ENCODE measurements at places on chromosomes 3 and 15.

DNA sequence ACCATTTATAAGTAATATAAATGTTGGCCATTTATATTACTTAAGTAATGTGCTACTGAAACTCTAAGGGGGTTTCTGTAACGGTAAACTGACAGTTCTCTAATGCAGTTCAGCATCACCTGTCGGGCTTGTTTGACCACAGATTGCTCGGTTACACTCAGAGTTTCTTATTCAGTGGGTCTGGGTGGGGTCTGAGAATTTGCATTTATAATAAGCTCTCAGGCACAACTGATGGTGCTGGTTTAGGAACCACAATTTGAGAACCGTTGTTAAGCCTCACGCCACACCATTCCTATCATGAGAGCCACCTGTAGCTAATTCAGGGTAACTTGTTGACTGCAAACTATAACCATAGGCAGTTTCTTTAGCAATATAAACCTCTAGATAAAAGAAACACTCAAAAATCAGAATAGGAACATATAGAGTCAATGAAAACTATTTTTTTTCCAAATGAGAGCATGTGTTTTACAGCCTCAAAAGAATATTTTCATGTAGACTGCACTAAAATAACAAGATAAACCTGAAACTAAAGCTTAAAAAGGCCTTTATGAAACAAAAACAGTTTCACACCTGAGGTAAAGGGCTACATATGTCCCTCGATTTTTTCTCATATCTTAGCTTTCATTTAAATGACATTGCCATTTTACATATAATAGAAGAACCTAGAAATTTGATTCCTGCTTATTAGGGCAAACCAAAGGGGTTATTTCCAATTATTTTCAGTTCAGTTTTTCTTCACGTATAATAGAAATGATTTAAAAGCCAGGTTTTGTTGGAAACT, 604.8 kb downstream of the UNC13C start:
- no peak for DNase-seq

- DNase-seq: no peak
Measured at GRCh38 chr15:70609889-70610288, 153.5 kb downstream of the UACA start.

DNA sequence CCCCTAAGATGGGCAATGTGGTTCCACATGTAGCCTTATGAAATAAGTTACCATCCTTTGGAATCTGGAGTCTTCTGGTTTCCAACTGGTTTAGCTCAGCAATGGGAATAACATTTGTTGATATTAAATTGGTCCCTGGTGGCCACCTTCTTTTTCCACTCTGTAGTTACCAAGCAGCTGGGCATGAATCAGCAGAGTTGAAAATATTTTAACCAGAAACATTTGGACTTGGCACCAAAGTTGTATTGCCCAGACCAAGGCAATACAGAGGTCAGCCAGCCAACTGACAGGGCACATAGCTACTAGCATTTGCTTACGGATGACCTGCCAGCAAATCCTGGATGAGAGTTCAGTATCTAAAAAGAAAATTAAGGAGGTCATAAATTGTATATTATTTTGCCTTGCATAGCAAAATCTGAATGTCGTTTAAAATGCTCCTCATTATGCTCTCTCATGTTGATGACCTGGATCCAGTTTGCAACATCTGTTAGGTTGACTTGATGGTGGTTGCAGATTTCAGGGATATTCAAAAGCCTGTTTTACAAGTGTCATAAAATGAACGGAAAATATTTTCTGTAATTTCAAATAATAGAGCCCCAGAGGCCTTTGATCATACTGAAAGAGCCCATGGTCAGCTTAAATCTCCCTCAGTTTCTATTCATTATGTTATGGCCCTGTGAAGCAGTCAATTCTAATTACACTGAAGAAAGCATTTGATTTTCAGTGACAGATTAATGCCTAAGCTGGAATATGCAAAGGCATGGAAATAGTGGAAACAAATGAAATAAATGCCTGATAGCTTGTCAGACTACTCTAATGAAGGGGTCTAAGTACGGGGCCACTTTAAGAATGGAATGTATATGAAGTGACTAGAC, 54.6 kb downstream of the PPM1L start:
- DNase-seq: no peak

DNA sequence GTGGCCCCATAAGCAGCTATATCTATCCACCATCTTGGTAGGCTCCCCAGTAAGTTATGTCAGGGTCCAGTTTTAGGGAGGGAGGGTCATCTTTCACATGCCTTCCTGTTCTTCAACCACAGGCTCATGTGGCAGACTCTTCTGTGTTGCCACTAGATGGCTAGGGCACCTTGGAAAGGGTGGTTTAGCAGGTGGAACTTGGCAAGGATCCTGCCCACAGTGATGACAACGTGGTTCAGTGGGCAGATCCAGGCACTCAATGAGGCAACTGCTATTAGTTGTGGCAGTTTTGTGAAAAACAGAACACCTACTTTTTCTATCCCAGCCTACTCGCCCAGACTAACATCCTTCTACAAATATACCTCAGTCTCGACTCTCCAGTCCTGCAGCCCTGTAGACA, 7.2 kb upstream of the RBP1 start:
- DNase-seq: no peak

GRCh38 chr3:184160456-184160855, 5.3 kb downstream of the DVL3 start:
- no peak for DNase-seq

- DNase-seq: peak; percentile 47
Measured at GRCh38 chr3:39000008-39000450, 51.7 kb downstream of the SCN11A start.

DNA sequence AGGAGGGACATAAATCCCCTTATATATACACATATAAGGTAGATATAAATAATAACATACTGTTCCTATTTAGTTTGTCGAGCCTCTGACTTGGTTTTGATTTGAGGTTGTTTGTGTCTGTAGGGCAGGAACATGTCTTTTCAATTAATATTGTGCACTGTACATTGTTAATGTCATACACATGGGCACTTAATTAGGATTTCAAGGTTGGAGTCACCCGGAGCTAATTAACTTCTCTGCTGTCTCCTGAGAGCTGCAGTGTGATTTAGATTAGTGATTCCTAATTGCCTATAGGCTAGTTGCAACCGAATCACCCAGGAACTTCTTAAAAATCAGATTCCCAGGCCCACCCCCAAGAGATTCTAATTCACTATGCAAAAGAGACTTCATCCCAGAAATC, 50.4 kb upstream of the FILIP1L start:
- DNase-seq: no peak

DNA sequence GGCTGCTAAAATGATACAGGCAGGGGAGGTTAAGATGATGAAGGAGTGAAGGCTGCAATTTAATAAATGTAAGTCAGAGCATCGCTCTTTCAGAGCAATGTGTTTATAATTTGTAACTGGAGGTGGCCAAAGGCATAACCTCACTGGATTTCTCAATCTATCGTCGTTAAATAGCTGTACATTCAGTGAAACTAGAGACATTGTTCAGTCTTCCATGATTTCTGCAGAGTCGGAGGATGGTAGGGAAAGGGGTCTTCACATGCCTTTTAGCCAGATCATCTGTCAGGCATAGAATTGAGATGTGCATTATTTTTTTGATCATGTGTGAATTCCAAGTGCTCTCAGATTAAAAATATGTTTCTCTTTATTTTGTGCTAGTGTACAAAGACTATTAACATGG, 315.4 kb downstream of the OXSM start:
- no peak for DNase-seq

- no peak for DNase-seq
Measured at GRCh38 chr3:134351427-134351826, 22.8 kb downstream of the AMOTL2 start.

- DNase-seq: no peak
Measured at GRCh38 chr3:127802606-127803005, 19.7 kb downstream of the MGLL start.

- no peak for DNase-seq
Measured at GRCh38 chr15:71396536-71397125, 281.4 kb downstream of the THSD4 start.

GRCh38 chr15:61910839-61911369, 149.3 kb downstream of the VPS13C start:
- DNase-seq: no peak

DNA sequence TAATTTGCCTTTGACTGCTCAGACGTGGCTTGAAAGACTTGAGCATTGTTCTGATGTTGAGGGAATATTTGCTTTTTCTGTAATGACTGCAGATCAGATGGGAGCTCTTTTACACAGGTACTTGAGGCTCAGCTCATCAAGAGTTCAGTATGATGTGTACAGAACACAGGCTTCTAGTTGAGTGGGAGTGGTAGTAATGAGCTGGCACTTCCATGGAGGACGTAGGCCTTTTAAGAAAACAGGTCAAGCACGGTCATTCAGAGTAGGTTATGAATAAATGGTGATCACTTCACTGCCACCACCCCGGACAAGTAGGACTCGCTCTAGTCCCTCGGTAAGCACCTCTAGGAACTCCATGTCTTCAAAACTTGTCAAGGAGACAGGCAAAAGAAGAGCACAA, 8.8 kb downstream of the EMC4 start:
- DNase-seq: no peak

DNA sequence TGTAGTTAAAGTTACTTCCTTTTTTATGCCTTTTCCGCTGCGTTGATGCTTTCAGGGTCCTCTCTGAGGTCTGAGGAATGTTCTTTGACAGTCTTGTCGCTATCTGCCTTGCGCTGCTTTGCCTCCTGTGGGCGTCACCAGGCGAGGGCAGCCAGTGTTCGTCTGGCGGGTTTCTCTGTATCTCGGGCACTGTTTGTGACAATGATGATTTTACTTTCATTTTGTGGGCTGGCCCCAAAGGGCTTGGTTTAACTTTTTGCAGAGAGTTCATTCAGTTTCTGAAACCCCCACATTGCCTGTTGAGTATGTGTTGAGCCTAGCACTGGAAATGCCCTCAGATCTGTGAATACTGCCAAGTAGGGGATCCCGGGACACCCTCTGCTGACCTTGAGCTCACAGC, 24.6 kb upstream of the SACM1L start:
- no peak for DNase-seq

GRCh38 chr15:63212050-63213004, 22.9 kb downstream of the RAB8B start:
- no peak for DNase-seq

DNA sequence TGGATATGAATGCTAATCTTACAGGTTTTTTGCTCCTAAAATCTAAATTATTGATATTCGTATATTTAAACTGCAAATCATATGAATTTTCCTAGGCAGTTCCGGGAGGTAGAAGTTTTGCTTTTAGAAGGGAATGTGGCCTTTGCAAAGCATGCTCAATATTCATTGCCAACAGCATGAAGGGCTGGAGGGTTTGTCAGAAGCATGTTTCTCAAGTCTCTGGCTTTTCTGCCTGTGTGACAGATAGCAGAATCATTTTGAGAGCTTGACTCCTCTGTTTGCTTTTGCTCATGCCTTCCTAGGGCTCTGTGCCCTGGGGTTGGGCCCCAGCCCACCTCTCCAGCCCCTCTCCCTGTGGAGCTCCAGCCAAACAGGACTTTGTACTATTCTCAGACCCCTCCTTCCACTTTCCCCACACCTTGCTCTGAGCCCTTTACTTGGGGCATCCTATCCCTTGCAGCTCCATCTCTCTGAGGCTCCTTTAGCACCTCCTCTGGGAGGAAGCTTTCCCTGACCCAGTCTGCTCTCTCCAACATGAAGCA, 91.3 kb downstream of the ARNT2 start:
- DNase-seq: no peak

DNA sequence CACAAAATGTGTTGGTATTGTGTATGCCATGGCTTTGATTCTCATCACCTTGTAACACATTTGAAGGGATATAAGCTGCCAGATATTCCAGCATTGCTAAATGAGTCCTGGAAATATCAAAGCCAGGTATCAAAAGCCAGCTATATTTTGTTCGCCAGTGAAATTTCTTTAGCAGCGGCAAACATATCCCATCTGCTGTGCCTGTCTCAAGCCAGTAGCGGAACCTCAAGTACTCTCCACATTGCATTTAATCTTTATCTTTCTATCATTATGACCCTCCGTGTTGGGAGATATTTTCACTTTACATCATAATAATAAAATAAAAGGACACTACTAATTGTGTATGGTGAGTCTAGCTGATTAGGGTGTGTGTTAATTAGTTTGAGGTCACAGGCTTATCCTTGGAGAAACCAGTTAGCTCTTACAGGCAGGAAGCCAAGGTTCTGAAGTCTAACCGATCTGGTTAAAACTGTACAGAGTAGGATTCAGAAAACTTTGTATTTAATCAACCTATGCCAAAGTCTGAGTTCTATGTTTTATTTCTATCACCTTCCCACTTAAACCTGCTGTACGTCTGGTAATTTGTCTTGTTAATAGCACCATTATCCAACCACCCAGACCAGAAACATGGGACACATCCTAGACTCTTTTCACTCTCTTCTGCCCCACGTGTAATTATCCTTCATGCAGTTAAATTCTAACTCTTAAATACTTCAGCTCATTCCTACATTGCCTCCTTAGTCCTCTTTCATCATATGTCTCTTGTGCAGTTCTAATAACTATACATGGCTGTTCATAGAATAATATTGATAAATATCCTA, 14.5 kb downstream of the TIPARP start:
- no peak for DNase-seq
